Muscle of leg (tissue), 16 donors: ENCODE measurements at places on chromosomes 4 and X. TPM values are rescaled to one million over a fixed set of nuclear protein-coding genes. Genes with fewer than 3 reads are reported as not detected.

- no peak for DNase-seq
Observed at GRCh38 chrX:85115252-85115651, 111.6 kb downstream of the APOOL start.

The SLIT2 gene
- polyA plus RNA-seq = 10.0 TPM

DNA sequence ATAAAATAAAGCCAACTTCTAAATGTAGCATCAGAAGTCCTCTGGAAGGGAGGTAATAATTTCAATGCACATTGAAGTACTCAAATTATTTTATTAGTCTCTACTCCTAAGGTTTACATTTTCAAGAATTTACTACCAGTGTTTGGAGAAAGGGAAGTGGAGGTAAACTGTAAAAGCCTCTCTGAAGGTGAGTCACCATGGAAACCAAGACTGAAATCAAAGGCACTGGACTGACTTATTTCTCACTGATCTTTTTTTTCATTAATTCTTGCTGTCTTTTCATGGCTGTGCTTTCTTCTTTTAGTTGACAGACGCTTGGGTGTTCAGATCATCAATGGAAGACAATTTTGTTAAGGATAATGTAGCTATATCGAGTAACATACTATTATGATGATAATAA is 9.7 kb downstream of the SLC39A8 start:
- no peak for DNase-seq

GRCh38 chr4:84530871-84531270 is 31.8 kb upstream of the NKX6-1 start:
- no peak for DNase-seq

DNA sequence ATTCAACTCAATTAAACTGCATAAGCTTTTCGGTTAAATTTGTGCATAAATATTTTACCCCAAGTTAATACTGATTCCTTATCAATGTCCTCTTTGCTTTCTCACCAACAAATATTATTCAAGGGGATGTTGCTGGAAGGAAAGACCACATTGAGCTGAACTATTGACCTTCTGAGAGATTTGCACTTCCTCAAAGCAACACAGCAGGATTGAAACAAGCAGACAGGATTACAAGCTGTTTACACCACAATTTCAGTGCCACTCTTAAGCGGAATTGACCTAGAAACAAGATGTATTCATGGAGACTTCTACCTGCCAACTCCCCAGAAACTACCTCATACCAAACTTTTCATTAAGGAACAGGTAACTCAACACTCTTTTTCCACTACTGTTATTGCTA is 96.5 kb upstream of the DUSP21 start:
- DNase-seq = peak; percentile 13

- DNase-seq = no peak
Observed at GRCh38 chr4:150769248-150769647, 187.3 kb downstream of the MAB21L2 start.

GRCh38 chrX:100662796-100663195 is 18.8 kb downstream of the SRPX2 start:
- DNase-seq = no peak

DNA sequence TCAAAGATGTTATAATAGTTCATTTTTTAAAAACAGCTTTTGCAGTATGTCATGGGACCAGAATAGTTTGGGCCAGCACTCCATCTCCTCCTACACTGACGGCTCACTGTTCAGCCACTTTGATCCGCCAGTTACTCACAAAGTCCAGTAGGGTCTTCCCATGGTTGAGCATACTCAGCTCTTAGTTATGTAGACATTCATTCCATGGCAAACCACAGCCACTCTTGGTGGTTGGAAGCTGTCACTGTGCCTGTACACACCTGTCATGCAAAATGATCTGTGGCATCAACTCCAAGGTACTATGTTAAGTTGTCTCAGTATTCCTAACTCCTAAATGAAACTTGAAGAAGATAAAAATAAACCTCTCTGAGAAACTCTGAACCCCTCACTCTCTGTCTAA is 127.2 kb downstream of the NR3C2 start:
- DNase-seq = peak; percentile 40

DNA sequence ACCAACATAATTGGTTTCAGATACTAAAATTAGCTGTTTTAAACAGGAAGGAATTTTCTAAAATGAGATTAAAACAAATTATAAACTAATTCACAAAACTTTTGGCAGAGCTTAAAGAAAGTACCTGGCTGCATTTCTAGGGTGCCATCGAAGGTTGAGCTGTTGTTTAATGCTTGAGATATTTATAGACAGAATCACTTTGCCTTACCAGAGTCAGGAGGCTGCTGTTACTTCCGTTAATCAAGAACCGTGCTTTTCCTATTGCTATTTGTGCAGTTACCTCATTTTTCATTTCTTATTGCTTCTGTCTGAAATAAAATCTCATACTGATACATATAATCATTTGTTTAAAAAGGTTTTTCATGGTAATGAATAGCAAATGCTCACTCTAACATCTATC is 242.9 kb downstream of the TECRL start:
- no peak for DNase-seq

GRCh38 chr4:115101675-115102074 is 11.7 kb downstream of the NDST4 start:
- DNase-seq = no peak

The RAB9A gene
- 23.7 TPM for polyA plus RNA-seq

The HSFX4 gene
- 2.3 TPM for polyA plus RNA-seq

DNA sequence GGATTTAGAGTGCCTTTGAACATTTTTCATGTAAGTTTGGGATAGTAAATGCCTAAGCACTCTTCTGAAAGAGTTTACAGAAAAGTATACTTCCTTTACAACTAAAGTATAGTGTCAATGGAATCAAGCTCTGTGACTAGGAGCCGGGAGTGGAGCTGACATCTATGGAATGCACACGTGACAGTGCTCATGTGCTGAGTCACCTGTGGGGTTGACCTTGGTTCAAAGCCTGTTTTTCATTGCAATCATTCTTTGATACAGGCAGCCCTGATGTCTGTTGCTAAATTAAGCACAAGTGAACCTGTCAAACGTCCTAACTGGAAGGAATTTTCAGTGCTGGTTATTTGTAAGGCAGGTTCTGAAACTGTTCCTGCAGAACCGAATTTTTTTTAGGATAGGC is 82.5 kb downstream of the GPAT3 start:
- DNase-seq = peak; percentile 69

DNA sequence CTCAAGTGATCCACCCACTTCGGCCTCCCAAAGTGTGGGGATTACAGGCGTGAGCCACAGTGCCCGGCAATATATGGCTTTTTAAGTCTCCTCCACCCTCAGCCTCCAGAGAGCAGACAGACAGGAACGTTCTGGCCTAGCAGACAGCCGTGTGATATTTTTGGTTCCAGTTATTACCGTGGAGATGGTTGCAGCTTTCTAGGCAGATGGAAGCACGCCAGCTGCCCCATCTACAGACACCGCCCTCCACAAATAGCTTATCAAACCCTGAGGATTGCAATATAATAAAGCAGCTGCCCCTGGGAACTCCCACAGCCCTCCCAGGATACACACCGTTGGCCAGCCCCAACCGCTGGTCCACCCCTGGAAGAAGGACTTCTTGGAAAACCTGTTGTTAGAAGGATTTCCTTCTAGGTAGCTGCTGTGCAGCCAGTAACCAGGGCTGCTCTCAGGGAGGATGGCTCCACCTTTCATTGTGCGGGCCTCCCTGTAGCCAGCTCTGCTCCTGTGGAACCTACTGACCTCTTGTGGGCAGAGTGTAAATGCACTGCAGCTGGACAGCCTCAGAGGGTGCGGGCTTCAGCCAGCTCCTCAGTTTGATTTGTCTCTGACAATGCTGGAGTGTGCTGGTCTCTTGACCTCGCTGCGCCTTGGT is 44.0 kb downstream of the SLC25A5 start:
- peak; percentile 68 for DNase-seq

The DRP2 gene
- 2.9 TPM for polyA plus RNA-seq

DNA sequence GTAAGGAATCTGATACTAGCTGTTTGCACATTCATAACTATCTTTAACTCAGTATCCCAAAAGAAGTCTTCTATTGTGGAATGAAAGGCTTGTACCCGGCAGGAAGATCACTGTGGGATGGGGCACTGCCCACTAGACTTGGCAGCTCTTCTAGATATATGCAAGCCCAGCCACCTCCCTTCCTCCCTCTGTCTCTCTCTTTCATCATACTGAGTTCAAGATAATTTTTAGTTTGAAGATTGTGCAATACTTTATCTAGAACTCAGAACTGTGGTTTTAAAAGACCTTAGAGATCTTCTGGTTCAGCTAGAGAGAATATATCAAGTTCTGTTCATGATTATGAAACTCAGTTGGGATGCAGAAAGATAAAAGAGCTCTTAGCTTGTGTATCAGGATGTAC is 22.5 kb upstream of the GPR34 start:
- DNase-seq = no peak

GRCh38 chr4:19729886-19730651 is 521.6 kb upstream of the SLIT2 start:
- peak; percentile 66 for DNase-seq

DNA sequence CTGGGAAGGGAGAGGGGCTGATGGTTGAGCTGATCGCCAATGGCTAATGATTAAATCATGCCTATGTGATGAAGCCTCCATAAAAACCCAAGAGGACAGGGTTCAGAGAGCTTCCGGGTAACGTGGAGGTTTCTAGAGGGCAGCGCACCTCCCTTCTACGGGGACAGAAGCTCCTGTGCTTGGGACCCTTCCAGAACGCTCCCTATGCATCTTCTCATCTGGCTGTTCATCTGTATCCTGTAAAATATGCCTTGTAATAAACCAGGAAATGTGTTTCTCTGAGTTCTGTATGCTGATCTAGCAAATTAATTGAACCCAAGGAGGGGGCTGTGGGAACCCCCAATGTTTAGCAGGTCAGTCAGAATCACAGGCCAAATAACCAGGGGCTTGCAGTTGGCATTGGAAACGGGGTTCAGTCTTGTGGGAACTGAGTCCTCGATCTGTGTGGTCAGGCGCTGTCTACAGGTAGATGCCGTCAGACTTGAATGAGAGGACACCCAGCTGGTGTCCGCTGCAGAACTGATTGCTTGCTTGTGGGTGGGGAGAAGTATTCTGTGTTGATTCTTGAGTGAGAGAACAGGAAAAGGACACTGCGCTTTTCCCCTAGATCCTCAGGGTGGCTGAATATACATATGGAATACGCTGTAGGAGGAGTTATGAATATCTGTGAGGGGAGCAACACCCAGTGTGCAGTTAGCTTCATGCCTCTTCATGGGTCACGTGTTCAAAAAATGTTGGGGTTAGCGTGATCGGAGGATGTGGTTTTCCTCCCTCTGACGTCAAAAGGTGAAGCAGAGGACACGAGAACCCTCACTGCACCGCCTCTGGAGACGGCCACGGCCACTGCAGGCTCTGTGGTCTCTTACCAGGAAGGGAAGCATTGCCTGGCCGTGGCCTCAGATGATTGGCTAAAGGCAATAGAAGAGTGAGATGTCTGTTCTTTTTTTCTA is 29.2 kb downstream of the HTT-AS start:
- peak; percentile 66 for DNase-seq

DNA sequence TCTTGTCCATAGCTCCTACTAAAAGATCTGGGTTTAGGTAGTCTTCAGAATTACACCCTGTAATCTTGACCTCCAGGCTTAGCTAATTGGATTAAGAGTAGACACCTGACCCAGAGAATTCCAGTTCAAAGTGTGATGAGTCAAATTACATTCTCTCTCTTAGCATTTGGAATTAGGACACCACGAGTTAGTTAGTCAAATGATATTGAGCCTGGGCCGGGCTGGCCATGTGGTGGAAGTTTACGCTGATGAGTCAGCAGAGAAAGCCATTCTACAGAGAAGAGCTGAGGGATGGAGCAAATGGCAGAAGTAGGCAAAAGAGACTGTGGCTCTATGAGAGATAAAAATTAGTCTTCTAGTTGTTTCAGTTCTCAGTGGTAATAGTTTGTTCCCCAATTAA is 31.1 kb downstream of the CEP44 start:
- DNase-seq = peak; percentile 7

DNA sequence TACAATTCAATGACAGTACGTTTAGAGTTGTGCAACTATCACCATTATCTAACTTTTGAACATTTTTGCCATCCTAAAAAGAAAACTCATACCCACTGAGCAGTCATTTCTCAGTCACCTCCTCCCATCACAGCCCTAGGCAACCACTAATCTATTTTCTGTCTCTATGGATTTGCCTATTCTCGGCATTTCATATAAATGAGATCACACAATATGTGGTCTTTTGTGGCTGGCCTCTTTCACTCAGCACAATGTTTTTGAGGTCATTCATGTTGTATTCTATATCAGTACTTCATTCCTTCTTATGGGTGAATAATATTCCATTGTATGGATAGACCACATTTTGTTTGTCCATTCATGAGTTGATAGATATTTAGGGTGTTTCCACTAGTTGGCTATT is 103.0 kb downstream of the PPEF1 start:
- DNase-seq = no peak

The KIF4A gene
- polyA plus RNA-seq = 11.0 TPM

DNA sequence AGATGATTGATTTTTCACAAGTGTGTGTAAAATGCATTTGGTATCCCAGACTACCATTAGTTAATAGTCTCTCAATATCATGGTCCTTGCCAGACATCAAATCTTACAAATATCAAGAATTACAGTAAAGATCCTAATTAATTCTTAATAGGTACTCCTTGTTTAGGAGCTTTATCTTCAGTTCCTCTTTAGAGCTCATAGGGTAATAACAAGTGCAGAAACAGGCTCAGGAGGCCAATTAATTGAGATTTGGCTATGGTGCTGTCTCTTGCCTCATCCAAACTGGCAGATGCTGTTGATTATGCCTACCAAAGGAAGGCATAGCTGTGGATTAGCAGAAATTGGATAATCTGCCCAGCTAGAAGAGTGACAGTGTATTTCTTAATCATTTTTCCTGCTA is 6.9 kb downstream of the MTMR1 start:
- no peak for DNase-seq

The TMPRSS11D gene
- 0.08 TPM for polyA plus RNA-seq

DNA sequence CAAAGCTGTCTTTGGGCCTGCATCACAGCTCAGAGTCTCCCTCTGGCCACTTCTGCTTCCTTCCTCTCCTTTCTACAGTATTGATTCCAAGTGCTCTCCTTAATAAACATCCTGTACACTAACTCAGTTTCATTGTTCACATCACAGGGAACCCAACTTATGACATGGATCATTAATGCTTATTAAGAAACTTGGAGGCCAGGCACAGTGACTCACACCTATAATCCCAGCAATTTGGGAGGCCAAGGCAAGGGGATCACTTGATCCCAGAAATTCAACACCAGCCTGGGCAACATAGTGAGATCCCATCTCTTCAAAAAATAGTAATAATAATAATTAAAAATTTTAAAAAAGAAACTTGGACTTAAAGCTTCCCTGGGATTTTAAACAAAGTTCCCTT is 89.2 kb upstream of the EFHC2 start:
- DNase-seq = no peak

GRCh38 chr4:55173580-55173979 is 48.2 kb upstream of the KDR start:
- no peak for DNase-seq

The MID2 gene
- 7.6 TPM for polyA plus RNA-seq

The MYL5 gene
- polyA plus RNA-seq = 734 TPM

DNA sequence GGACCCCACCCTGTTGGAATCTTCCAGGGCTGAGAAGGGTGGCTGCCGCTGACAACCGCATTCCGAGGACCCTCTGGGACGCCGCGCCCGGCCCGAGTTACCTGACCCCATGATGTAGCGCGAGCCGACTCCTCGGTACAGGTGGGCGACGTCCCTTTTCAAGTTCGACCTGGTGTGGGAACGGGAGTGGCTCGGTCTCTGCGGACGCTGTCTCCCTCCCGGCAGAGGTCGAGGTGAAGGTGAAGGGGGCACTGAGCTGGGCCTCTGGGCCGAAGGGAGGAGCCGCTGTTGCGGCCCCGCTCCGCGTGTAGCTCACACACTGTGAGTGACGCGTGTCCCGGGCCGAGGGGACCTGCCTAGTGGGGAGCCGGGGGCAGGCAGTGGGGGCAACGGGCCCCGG is 4.5 kb downstream of the GTPBP6 start:
- DNase-seq = no peak
